ENCODE measurements at places on chromosomes 3 and 15.

GRCh38 chr3:62378311-62378789 is 5.0 kb upstream of the FEZF2 start:
- DNase-seq, result no peak

GRCh38 chr3:68779261-68779660 is 153.1 kb downstream of the TAFA4 start:
- no peak for DNase-seq

DNA sequence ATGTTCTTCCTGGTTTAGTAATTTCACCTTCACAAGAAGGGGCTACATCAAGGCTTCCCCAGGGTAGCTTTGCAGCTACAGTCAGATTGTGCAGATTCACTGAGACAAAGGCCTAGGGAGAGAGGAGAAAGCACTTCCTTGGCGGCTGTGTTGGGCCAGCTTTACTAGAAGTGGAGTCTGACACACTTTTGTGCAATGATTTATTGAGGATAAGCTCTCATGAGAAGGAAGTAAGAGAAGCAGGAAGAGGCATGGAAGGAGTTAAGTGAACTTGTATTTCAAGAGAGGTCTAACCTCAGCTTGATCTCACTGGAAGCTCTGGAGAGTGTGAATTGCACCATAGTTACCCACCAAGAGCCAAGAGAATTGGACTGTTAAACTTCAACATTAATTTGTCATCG is 78.9 kb downstream of the TGFBR2 start:
- no peak for DNase-seq

DNA sequence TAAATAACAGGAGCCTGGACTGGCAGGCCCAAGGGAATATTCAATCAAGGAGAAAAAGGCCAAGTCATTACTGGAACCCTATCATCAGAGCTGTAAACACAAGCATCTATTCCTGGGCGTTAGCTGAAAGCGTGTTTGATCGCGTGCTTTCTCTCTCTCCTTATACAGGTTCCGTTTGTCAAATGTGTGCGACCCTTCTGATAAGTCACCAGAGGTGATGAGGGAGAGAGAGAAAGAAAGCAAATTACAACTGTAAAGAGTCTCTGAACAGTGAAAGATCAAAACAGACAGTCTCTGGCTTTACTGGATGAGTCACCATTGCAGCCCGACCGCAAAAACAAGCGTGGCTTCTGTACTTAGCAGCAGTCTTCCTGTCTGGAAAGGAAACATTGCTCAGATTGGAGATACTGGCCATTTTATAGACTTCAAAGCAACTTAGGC is 39.5 kb upstream of the TPRG1 start:
- DNase-seq, result peak; percentile 57

DNA sequence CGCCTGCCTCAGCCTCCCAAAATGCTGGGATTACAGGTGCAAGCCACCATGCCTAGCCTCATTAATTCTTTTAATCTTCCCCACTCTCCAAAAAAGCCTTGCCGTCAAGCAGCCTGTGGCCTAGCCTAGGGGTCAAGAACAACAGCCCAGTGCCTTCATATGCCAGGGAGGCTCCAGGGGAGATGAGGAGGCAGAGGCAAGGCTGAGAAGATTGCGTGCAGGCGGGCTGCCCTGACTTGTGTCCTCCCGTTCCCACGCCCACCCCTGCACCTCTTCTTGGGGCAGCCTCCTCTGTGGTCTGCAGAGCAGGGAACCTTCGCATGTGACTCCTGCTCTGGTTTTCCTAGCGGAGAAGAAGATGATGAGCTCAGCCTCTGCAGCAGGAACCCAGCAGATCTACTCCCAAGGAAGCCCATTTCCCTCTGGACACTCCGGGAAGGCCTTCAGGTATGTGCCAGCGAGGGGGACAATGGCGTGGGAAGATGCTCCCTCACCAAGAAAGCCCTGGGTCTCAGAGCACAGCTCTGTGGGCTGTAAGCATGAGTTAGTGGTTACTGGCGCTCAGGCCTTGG is 118.5 kb upstream of the ABHD17C start:
- no peak for DNase-seq

DNA sequence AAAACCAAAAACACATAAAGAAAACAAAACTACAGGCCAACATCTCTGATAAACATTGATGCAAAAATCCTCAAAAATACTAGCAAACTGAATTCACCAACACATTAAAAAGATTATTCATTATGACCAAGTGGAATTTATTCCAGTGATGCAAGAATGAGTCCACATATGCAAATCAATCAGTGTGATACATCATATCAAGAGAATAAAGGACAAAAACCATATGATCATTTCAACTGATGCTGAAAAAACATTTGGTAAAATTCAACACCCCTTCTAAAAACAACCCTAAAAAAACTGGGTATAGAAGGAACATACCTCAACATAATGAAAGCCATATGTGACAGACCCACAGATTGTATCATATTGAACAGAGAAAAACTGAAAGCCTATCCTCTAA is 265.6 kb upstream of the DCBLD2 start:
- no peak for DNase-seq

DNA sequence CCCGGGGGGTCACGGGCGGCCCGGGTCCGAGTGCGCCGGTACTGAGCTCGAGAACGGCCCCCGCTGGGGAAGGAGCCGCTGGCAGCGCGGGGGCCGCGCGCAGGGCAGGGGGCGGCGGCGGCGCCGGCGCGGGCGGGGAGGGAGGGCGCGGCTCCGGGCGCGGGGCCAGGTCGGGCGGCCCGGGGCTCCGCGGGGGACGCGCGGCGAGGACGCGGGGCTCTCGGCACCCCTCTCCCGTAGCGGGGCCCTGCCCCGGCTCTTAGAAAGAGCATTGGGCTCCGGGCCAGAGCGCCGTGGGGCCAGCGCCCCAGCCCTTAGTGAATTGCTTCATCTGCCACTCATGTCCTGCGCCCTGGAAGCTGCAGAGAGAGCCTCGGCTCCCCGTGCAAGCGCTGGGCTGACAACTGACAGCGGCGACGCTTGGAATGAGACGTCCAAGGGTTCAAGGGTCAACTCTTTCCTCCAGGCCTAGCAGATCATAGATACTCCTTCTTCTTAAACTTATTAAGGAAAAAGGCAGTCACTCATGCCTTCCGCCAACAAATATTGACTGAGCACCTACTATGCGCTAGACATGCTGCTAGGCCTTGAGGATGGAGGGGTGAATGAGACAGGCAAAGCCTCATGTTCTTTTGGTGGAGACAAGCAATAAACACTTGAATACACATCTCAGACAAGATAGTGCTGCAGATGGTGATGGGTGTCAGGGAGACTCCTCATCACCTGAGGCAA is 140.8 kb downstream of the SMAD6 start:
- no peak for DNase-seq

- no peak for DNase-seq
Measured at GRCh38 chr15:63663906-63664305, 66.7 kb downstream of the FBXL22 start.

DNA sequence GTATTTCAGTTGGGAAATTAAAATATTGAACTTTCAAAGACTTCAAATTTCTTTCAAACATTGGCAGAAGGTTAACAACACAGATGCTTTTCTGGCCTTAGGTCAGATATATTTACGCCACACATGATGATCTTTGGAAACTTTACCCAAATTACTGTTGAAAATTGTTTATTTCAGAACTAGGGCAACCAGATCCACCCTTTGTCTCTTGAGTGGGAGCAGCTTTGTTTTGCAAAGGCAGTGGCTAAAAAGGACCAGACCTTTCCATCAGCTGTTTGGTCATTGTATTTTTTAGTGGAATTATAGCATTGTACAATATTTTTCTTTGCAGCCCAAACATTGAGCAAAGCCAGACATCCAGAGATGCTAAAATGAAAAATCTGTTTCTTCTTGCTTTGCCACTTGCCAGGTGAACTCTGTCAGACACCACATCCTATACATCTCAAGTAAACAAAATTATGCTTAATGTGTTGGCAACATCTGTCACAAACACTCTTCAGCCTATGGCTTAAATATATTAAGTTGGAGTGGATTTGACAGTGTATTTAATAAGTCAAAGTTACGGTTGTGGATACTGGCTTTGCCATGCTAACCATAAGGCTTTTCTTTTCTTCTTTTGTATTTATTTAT is 651.9 kb downstream of the RBMS3 start:
- no peak for DNase-seq

GRCh38 chr3:71692139-71692538 is 33.1 kb downstream of the EIF4E3 start:
- no peak for DNase-seq

GRCh38 chr15:87761736-87762509 is 494.6 kb downstream of the NTRK3 start:
- DNase-seq, result no peak

- no peak for DNase-seq
Measured at GRCh38 chr15:88493844-88494243, 26.3 kb downstream of the MRPS11 start.

- DNase-seq, result no peak
Measured at GRCh38 chr3:172268868-172269267, 179.4 kb downstream of the GHSR start.

DNA sequence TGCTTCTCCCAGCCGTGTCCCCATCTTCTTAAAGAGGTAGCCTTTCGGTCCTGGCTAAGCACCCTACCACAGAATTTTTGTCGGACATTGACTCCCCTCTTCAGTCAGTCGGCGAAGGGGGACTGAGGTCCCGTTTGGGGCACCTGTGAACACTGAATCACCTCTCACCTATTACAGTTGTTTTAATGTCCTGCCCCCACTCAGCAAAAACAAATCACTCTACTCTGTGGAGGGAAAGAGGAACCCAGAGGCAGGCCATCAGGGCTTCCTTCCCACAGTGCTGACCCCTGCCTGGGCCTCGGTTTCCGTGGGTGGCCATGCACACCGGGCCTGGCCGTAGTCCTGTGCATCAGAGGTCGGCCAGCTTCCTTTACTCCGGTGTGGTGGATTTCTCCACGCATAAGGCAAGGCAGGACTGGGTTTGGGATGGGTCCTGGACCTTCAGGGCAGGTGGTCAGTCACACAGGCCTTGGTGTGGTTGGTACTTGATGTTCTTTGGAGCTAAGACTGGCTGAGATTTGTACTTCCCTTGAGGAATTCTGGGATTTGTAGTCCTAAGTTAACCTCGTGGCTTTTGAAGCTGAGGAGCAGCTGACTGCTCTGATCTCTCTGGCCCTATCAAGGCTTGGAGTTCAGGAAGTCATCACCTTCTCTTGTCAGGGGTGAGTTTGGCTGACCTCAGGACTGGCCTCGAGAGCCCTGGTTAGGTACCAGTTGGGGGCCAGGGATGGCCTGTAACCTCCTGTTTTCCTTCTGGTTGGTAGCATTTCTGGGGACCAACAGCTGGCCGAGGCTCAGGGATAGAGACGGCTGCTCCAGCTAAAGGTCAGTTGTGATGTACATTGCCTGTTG is 627 bp upstream of the FAM131A start:
- DNase-seq, result no peak

DNA sequence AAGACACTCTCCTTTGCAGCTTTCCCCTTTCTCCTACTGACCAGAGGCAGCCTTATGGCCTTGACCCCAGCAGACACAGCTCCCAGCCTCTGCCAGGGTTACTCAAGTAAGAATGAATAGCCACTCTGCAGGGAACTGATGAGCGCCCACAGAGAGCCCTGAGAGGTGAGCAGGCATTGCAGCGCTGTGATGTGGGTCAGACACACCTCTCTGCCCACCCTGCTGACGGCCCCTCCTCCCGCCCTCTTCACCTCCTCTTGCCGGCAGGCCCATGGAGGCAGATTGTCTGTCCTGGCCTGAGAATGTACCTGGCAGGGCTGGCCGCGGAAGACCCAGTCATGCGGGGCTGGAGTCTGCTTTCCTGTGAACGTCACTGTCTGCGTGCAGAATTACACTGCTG is 512.6 kb upstream of the PPP2R3A start:
- no peak for DNase-seq

DNA sequence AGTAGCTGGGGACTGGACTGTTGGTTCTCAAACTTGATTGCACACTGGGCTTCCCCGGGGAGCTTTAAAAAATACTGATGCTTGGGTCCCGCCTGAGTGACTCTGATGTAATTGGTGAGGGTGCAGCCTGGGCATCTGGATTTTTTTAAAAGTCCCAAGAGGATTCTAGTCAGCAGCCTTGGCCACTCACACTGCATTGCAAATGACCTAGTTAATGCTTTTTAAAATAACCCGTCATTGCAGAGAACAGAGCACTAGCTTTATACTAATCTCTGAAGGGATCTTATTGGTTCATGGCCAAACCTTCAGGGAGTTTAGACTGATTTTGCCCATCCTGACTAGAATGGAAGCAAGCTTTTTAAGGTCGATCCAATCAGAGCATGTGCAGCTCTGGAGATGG is 310.6 kb upstream of the PROK2 start:
- no peak for DNase-seq

- no peak for DNase-seq
Measured at GRCh38 chr3:171184372-171184771, 157.9 kb upstream of the SLC2A2 start.

DNA sequence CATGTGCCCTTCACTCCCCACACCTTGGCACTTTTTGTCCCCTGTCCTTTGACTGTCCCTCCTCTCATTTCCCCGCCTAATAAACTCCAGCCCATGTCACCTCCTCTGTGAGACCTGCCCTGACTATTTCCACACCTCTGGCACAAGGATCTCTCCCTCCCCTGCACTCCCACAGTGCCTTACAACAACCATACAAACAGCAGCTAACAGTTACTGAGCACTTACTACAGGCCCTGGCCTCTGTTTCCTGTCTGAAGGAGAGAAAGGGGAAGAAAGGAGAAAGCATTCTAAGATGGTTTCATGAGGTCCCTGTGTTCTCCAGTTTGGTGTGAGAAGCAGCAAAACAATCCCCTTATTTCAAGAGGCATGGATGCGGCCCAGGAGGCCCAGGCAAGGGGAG is 20.0 kb upstream of the TRH start:
- DNase-seq, result no peak

Measured in stimulated activated CD4-positive, alpha-beta T cell treated with anti-CD3 and anti-CD28 coated beads, Interleukin-4, amount 100 ng/mL, for 48 hours (primary cell).